Stimulated activated naive CD8-positive, alpha-beta T cell treated with anti-CD3 and anti-CD28 coated beads, Interleukin-15, Interleukin-2, amounts not matched to agents 100 U/mL and 50 U/mL, for 24 hours (primary cell): ENCODE measurements at places on chromosomes 1 and 21.

GRCh38 chr1:88472714-88473113, 211.4 kb upstream of the PKN2 start:
- no peak for DNase-seq

DNA sequence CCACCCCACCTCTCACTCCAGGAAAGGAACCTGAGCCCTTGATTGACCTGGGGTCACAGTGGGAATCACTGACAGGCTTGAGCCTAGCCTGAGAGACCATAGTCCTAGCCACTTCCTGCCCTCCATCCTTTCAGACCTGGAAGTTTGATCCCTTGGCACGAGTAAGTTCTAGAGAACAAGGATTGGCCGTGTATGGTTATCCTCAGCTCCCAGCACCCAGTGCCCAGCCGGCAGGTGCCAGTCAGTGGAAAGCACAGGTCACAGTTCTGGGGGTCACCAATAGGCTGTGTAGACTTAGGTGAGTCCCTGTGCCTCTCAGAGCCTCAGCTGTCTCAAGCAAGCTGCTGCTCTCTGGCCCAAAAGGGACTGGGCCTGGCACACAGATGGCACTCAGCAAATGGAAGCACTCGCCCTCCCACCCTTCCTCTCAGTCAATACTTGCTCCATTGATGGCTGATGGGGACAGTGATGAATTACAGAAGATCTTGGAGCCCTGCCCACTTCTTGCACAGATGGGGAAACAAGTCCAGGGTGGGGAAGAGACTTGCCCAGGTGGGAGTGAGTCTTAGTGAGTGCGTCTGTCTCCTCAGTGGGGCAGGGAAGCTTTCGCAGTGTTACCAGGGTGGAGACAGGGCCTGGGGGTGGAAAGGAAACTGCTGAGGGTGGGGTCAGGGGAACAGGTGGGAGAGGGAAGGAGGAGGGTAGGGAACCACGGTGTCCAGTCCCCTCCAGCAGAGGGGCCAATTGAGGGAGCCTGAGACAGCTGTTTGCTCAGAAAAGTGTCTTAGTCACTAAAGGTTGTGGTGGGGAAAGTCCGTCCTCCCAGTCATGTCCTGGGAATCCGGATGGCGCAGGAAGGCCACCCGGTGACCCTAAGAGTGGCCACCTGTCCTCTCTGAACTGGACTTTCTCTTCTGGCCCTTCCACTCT, 2.6 kb upstream of the KCNQ4 start:
- no peak for DNase-seq

- DNase-seq, result no peak
Observed at GRCh38 chr1:81547912-81548303, 252.8 kb upstream of the ADGRL2 start.

GRCh38 chr21:32389337-32390015, 3.3 kb downstream of the URB1 start:
- no peak for DNase-seq

DNA sequence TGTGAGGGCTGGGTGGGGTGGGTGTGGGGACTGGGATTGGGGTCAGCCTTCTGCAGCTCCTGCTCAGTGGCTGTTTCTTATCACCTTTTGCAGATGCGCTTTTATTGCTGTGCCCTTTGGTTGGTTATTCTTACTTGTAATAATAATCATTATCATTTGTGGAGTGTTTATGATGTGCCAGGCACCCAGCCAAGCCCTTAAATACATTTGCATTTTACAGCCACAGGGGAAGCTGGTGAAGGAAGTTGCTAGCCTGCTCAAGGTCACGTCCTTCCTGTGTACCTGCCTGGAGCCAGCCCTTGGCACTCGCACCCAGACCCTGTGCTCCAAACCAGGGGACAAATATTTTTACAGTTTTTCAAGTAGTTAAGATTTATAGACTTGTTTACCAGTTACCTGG, 144.0 kb downstream of the PGBD5 start:
- DNase-seq, result no peak
